ENCODE measurements at places on chromosomes 2 and 18.

- no peak for DNase-seq
These were observed 130.9 kb upstream of the ITGA6 start for GRCh38 chr2:172296267-172297046.

GRCh38 chr2:62506421-62506750 is 391 bp upstream of the TMEM17 start:
- DNase-seq: no peak

- DNase-seq: no peak
These were observed 59.9 kb downstream of the ABCB11 start for GRCh38 chr2:168971261-168971660.

GRCh38 chr2:134167015-134167414 is 86.9 kb upstream of the MGAT5 start:
- DNase-seq: no peak

- DNase-seq: no peak
These were observed 10.0 kb upstream of the CRYBA2 start for GRCh38 chr2:219003267-219003634.
